ENCODE measurements at places on chromosomes 6 and 20.
A peak's percentile ranks its signal among the peaks of the same experiment; 100 is the strongest.

- DNase-seq = no peak
Measured at GRCh38 chr20:36036688-36037087, 68.3 kb downstream of the CNBD2 start.

DNA sequence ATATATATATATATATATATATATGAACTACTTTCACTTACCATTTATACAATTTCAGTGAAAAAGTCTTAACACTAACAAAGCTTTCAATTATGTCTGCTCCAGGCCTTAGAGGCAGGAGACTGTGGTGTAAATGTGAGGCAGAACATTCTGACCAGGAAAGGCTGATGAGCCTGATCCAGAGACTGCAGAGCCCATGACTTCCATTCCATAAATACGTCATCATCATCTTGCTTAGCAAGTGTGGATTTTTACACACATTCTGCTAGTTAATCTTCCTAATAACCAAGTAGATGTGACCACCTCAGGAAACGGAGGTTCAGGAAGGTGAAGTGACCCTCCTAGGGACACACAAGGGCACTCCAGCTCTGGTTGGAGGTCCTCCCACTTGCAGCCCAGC is 14.9 kb downstream of the TRERF1 start:
- no peak for DNase-seq

DNA sequence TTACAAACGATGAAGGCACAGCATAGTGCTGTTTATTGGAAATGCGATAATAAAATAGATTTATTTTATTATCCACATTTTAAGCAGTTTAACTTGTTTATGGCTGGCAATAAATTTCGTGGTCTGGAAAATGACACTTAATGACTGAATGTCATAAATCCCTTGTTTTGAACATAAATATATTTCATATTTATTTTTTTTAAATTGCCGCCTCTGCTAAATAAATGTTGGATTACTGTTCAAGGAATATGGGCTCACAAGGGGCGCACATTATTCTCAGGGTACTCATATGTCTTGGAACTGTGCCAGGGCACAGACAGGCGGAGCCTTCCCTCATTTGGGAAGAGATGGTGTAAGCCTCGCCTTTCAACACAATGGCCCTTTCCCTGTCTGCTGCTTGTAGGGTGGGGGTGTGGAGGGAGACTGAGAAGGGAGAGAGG is 134.3 kb downstream of the PXDC1 start:
- DNase-seq = no peak

DNA sequence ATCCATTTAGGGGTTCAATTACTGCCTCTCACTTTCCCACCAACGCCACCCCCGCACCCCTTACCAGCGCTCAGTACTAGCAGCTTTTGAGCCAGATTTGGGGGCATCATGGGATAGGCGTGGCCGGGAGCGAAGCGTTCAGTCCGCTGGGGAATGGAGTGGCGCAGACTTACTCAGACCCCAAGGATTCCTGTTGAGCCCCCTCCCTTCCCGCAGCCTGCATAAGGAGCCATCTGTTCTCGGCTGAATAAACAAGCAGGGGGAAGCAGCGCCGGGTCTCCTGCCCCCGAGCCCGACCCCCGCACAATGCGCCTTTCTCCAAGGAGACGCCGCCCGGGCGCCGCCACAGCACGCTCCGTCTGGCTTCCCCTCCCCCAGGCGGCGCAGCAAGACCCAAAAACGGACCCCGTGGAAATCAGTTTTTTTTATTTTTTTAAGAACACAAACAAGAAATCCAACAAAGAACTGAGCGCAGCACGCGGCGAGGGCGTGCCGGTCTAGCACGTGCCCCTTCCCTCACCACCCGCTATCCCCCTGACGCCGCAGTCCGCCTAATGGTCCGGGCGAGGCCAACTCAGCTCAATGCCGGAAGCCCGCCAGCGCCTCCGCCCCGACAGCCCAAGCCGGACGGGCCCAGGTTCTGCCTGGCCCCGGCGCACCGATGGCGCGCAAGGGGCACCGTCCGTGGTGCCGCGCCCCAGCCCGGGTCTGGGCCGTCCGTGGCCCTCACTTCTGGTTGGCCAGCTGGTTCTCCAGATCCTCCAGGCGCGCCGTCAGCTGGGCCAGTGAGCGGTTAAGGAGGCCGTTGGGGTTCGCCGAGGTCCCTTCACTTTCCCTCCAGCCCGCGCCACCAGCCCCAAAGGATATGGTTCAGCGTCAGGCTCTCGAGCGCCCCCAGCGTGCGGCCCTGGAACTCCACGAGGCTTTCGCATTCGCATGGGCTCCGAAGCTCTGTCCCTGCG is 13.3 kb upstream of the RBPJL start:
- peak; percentile 65 for DNase-seq

DNA sequence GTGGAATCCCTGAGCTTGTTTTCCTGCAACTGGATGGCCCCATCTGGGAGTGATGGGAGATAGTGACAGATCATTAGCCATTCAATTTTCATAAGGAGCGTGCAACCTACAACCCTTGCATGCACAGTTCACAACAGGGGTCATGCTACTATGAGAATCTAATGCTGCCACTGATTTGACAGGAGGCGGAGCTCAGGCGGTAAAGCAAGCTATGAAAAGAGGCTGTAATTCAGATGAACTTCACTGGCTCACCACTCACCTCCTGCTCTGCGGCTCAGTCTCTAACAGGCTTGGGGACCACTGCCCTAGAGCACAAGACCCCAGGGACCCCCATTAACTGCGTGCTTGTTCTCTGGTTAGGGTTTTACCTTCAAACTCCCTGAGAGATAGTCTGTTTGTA is 12.4 kb upstream of the TREML4 start:
- no peak for DNase-seq

- DNase-seq = peak; percentile 35
Measured at GRCh38 chr6:116969211-116969863, 92.3 kb downstream of the RFX6 start.

GRCh38 chr6:161161889-161162624 is 111.8 kb downstream of the AGPAT4 start:
- DNase-seq = no peak

DNA sequence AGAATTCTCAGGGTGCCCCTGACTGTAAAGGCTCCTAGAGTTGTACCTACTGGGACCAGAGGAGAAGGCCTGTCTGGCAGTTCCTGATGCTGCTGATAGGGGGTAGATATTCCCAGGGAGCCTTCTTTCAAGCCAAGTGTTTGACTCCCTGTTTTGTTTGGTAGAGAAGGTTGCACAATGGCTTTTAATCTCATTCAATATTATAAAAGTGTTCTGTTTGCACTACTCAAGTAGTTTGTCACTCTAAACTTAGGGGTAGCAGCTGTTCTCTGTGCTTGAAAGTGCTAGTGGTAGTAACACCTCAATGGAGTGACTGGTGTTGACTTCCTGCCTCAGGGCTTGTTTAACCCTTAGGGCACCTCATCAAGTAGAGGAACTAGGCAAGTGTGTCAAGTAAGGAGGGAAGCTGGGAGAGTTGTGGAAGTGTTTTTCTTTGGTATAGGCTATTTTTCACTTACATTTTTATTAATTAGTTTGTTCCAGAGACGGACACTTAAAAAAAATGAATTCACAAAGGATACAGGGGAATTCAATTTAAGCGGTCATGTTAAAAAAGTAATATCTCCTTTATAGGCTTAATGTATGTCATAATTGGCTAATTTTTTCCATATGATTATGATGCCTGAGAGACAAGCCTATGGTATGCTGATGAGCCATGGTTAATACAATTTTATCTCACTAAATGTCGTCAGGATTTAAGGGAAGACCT is 38.1 kb downstream of the BICRAL start:
- no peak for DNase-seq

- no peak for DNase-seq
Measured at GRCh38 chr6:107715550-107716321, 108.4 kb downstream of the SCML4 start.

DNA sequence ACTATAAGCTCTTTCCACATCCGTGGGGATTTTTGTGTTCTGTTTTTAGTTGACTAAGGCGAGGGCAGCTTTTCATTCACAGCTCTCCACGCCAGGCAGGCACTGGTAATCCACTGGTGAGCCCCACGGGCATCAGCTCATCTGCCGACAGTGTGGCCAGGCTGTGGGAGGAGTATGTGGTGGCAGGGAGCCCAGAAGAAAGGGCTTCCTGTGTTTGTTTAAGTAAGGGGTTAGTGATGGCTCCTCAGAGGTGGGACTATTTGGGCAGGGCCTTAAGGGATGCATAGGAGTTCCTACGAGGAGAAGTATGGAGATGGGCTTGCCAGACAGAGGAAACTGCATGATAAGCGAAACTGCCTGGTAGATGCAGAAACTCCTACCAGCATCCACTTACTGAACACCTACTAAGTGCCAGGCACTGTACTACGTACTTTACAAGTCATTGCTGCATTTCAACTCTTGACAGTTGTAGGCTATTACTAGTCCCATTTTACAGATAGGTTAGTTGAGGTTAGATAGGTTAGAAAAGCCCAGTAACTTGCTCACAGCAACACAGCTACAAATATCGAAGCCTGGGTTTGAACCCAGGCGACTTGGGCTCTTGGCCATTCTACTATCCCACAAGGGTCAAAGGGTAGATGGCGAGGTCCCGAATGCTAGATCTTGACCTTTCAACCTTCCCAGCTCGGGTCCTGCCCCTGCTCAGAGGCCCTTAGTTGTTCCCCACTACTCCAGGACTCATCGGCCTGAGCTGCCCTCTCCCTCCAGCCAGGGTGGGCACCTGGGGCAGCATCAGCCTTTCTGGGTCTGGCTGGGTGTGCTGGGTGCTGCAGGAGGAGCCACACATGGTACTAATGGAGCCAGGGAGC is 55.1 kb downstream of the CEBPB start:
- DNase-seq = peak; percentile 26

DNA sequence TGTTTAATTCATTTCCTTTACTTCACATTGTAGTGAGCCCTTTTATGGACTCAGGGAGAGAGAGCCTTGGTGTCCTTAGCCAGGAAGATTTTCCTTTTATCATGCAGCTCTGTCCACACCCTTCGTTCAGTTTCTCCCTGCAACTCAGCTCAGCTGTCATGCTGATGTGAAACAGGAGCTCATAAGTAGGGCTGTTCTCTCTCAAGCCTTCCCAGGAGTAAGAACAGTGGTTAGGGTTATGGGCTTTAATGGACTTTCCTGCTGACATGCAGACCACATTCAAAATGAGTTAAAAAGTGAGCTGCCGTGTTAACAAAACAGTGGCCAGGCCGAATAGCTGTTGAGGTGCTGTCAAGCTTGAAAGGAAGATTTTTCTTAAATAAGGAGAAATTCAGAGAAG is 104.1 kb downstream of the BCKDHB start:
- no peak for DNase-seq

- DNase-seq = peak; percentile 61
Measured at GRCh38 chr20:62258499-62259293, 20.4 kb downstream of the OSBPL2 start.
